ENCODE measurements at places on chromosomes 16 and 17. TPM values are rescaled to one million over a fixed set of nuclear protein-coding genes. Genes with fewer than 3 reads are reported as not detected.

DNA sequence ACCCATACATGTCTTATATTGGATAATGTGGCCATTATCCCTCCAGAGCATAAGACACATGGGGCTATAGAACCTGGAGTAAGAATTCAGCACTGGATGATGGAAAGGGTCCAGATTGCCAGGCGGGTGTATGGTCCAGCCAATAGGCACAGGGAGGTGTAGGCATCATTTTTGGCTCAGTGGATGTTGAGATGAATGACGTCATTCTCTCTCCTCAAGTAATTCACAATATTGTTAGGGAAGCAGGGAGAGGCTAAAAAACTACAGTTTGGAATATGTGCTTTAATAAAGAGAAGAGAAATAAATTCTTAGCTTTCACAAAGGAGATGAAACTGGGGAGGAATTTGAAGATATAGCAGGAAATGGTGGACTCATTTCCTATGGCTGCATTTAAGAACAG, 461.1 kb upstream of the GOT2 start:
- H3K36me3 ChIP-seq: no peaks in the 10 kb centered on the region
- H3K27ac ChIP-seq: no peak overlapping the region
- no peak for DNase-seq

- DNase-seq: no peak
- H3K4me1 ChIP-seq: peaks cover 40% of the 10 kb centered on the region
- no peaks in the 10 kb centered on the region for H3K27me3 ChIP-seq
- H3K4me3 ChIP-seq: no peak overlapping the region
- no peak overlapping the region for H3K27ac ChIP-seq
These were observed 26.6 kb downstream of the SSH2 start for GRCh38 chr17:29903471-29903870.

DNA sequence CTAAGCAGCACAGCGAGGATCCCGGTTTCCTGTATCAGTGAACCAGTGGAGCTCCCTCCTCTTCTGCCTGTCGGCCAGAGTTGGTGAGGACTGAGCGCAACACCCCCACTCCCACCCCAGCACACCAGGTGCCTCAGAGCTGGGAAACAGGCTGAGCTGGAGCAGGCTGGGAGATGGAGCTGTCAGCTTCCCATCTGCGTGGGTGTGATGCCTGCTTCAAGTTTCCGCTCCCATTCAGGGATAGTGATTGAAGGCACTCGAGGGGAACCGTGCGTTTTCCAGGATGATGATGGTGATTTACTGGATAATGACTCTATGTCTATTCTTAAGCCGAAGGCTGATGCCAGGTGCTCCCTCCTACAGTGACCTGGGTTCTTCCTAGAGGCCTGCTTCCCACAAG, 144.5 kb downstream of the TMEM132E start:
- H3K4me3 ChIP-seq: no peak overlapping the region
- H3K27ac ChIP-seq: no peak overlapping the region
- no peaks in the 10 kb centered on the region for H3K36me3 ChIP-seq
- no peak for DNase-seq
- no peaks in the 10 kb centered on the region for H3K4me1 ChIP-seq

The MT4 gene
- total RNA-seq: not detected

The NECAB2 gene
- not detected for total RNA-seq

DNA sequence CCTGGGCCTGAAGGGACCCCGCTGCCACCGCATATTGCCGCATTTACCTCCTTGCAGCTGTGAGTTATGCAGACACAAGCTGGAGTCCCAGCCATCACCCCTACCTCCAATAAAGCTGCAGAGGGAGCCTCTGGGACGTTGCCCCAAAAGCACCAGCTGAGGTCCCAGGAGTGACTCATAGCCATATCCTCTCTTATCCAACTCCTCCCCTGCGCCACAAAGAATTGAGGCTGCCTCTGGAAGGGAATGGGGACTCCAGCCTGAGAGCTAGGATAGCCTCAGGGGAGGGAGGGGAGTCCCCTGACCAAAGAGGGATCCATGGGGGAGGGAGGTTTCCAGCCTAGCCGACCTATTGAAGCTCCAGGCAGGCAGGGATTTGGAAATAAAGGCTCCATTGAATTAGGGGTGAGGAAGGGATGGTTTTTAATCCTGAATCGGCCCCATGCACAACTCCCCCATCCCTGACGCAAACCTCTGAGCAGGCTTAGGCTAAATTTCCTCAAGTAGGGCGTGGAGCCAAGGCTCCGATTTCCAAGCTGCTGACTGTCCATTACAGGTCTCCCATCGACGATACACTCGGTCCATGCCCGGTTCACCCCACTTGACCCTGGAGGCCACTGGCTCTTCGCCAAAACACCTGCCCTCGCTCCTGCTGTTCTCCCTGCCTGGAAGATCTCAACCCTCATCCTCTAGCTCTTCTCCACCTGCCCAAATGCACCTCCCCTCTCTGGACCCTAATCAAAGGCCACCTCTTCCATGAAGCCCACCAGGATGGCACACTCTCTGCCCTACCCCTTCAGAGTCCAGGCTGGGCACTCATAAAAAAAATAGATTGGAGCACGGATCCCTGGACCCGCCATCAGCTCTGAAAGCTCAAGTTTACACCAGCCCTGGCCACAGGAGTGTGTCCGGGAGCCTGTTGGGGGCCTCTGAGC, 27.5 kb downstream of the PIMREG start:
- no peaks in the 10 kb centered on the region for H3K36me3 ChIP-seq
- H3K27me3 ChIP-seq: peaks cover 3% of the 10 kb centered on the region
- H3K4me3 ChIP-seq: no peak overlapping the region
- DNase-seq: no peak
- H3K4me1 ChIP-seq: peaks cover 3% of the 10 kb centered on the region
- H3K27ac ChIP-seq: no peak overlapping the region

DNA sequence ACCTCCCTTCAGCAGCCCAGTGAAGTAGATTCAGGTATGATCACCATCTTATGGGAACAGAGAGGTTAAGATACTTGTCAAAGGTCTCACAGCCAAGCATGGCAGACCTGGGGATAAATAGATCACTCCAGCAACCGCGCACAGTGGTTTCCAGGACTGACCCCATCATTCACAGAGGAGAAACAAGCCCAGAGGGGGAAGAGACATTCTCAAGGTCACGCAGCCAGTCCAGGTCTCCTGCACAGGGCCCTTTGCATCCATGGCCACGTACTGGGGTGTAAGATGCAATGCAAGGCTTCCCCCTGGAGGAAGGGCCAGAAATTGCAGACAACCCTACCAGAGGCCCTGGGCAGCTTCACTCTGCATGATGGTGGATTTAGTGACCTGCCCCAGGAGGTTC, 19.9 kb downstream of the TLE7 start:
- no peak overlapping the region for H3K27ac ChIP-seq
- peaks cover 3% of the 10 kb centered on the region for H3K4me1 ChIP-seq
- no peak overlapping the region for H3K4me3 ChIP-seq
- DNase-seq: no peak
- peaks cover 42% of the 10 kb centered on the region for H3K27me3 ChIP-seq

DNA sequence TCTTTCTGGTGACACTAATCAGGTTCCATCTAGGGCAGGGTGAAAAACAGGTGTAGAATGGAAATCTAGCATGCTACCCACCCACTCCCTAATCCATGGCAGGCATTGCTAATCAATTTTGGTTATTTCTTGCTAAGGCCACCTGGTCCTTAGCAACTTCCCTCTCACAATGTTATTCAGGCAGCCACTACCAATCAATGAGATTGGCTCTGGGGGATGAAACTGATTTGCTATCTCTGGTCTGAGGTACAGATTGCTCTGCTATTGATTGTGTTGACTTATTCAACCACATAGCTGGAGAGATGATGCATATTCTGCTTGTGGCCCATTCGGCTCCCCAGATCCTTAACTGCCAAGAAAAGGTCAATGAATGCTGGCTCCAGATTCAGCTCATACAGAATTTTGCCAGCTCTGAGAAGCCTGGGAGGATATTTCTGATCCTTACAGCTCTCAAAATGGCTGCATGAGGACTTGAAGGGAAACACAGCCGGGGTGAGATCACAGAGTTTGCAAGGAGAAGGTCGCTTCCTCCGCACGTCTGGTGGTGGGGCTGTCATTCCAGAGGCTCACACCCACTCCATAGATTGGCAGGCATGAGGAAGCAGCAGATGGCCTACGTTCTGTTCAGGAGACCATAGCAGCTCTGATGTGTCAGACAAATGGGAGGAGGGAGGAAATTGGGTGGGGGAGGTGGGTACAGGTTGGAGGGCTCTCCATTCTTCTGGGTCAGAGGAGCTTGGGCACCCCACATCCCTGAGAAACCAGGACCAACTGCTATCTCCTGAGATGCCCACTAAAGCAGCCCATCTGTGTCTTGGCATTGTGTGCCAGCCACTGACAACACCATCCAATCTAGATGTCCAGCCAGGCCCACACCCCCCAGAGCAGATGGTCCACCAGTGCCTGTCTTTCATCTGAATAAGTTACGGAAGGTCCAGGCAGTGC, 22.3 kb downstream of the SEZ6 start:
- H3K36me3 ChIP-seq: no peaks in the 10 kb centered on the region
- H3K27ac ChIP-seq: peak overlapping the region; percentile 84
- H3K4me1 ChIP-seq: peaks cover 22% of the 10 kb centered on the region

- no peaks in the 10 kb centered on the region for H3K36me3 ChIP-seq
- peaks cover 20% of the 10 kb centered on the region for H3K27me3 ChIP-seq
- H3K4me3 ChIP-seq: no peak overlapping the region
- H3K4me1 ChIP-seq: peaks cover 45% of the 10 kb centered on the region
- DNase-seq: no peak
- H3K27ac ChIP-seq: no peak overlapping the region
These were observed 879 bp upstream of the NTN3 start for GRCh38 chr16:2470234-2470601.

GRCh38 chr17:28258347-28258887, 60.6 kb upstream of the TMEM97 start:
- H3K27me3 ChIP-seq: peaks cover 26% of the 10 kb centered on the region
- no peaks in the 10 kb centered on the region for H3K4me1 ChIP-seq
- no peak overlapping the region for H3K27ac ChIP-seq
- H3K36me3 ChIP-seq: no peaks in the 10 kb centered on the region
- H3K4me3 ChIP-seq: no peak overlapping the region

The RHBDL1 gene
- total RNA-seq: 0.24 TPM

DNA sequence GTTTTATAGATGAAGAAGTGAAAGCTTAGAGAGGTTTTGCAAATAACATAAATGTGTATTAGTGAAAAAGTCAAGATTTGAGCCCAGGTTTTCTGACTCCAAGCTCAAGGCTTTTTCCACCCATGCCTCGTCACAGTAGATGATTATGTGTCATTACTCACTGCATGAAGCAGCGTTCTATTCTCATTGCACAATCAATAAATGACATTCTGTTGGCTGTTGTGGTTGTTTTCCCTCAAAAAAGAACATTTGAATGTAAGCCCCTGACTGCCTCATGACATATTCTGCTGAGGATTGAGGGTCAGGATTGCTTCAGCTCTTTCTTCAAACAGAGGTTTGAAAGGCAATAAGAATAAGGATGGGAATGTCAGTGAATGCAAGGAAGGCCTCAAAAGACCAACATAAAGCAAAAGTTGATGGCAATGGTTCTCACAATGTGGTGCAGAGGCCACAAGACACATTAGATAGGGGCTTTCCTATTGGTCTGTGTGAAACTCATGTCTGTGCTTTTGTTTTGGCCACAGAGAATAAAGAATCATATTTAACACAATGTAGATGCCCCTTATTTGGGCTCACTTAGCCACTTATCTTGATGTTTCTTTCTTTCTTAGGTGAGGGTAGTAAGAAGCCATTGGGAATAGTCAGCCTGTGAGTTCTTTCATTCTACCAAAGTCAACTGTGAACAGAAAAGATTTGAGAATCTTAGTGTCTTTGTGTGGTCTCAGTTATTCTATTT, 5.4 kb upstream of the MMD start:
- no peaks in the 10 kb centered on the region for H3K27me3 ChIP-seq
- H3K4me3 ChIP-seq: no peak overlapping the region
- H3K27ac ChIP-seq: no peak overlapping the region
- DNase-seq: no peak

GRCh38 chr16:84347161-84347560, 21.2 kb upstream of the ATP2C2 start:
- H3K4me3 ChIP-seq: no peak overlapping the region
- no peak for DNase-seq
- H3K27me3 ChIP-seq: peaks cover 11% of the 10 kb centered on the region
- no peak overlapping the region for H3K27ac ChIP-seq
- no peaks in the 10 kb centered on the region for H3K4me1 ChIP-seq

DNA sequence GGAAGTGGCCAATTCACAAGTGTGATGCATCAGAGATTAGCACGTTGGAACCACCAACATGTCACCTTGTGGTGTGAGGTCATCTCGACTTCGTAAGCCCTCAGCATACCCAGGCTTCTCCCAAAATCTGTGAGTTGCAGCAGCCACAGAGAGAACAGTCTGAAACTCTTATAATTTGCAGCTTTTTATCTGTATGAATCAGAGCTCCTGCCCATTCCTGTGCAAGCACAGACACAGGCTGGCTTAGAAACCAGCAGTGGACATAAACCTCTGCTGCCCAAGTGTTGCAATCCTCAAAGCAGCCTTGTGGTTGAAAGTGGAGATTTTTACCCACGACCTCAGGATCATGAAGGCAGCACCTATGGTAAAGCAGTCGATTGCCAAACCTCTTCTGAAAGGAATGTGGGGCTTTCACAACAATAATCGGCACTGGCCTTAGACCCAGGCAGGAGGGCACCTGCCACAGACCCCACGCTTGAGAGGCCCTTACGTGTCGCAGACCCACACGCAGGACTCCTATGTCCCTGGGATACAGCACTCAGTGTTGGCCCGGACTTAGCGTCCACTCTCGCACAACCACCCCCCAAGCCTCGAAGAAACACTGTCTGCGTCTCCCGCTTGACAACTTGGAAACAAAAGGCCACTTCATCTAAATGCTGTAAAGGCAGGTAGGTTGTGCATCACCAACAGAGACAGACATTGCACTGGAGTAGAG, 24.5 kb upstream of the OSGIN1 start:
- H3K27ac ChIP-seq: no peak overlapping the region
- H3K4me1 ChIP-seq: peaks cover 5% of the 10 kb centered on the region
- no peaks in the 10 kb centered on the region for H3K27me3 ChIP-seq
- H3K4me3 ChIP-seq: no peak overlapping the region

The CHST5 gene
- 0.11 TPM for total RNA-seq

GRCh38 chr17:61568219-61569072, 22.6 kb downstream of the NACA2 start:
- no peaks in the 10 kb centered on the region for H3K4me1 ChIP-seq
- peaks cover 4% of the 10 kb centered on the region for H3K27me3 ChIP-seq
- no peaks in the 10 kb centered on the region for H3K36me3 ChIP-seq
- no peak overlapping the region for H3K27ac ChIP-seq
- H3K4me3 ChIP-seq: no peak overlapping the region
